ENCODE measurements at places on chromosomes 5 and 9. TPM values are rescaled to one million over a fixed set of nuclear protein-coding genes. Genes with fewer than 3 reads are reported as not detected.

Gene TAF11L5
- total RNA-seq = not detected

Gene CARD9
- 5.3 TPM for total RNA-seq

- peak overlapping the region; percentile 77 for H3K4me3 ChIP-seq
- H3K36me3 ChIP-seq = no peaks in the 10 kb centered on the region
- DNase-seq = peak; percentile 88
These were observed 16.2 kb downstream of the TRIM7 start for GRCh38 chr5:181188700-181189362.

DNA sequence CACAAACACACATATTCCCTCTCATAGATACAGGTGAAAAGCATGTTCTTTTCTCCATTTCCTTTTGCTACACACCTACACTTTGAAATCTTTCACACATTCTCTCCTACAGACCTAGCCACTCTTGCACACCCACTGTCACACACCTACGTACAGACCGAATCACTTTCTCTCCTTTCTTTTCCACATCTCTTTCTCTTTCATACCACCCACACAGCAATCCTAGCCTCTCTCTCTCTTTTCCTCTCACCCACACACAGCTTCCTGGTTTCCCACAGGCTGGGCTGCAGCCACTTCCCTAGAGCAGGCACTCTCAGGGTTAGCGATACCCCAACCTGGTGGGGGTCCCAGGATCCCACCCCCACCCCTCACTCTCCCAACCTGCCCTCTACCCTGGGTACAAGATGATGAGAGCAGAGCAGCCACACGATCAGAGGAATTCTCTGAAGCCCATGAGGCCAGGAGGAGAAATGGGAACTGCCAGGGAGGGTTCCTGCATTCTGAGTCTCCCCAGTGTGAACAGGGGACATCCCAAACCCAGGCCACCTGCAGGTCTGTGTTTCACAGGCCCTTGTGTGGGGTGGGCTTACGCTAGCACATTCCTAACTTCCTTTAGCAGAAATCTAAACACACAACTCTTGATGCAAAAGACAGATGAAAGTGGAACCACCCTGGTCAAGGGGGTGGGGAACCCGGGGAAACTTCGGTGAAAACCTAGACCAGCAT lies 17.1 kb upstream of the SYNPO start:
- no peak for DNase-seq
- no peaks in the 10 kb centered on the region for H3K36me3 ChIP-seq

GRCh38 chr9:124210697-124211096 lies 47.1 kb upstream of the NEK6 start:
- no peak overlapping the region for H3K27ac ChIP-seq
- no peaks in the 10 kb centered on the region for H3K4me1 ChIP-seq
- H3K4me3 ChIP-seq = no peak overlapping the region
- H3K27me3 ChIP-seq = no peaks in the 10 kb centered on the region
- no peak for DNase-seq
- no peaks in the 10 kb centered on the region for H3K36me3 ChIP-seq

- no peak for DNase-seq
- no peak overlapping the region for H3K4me3 ChIP-seq
- H3K36me3 ChIP-seq = no peaks in the 10 kb centered on the region
These were observed 201.3 kb downstream of the HSD17B3 start for GRCh38 chr9:96100385-96101300.

DNA sequence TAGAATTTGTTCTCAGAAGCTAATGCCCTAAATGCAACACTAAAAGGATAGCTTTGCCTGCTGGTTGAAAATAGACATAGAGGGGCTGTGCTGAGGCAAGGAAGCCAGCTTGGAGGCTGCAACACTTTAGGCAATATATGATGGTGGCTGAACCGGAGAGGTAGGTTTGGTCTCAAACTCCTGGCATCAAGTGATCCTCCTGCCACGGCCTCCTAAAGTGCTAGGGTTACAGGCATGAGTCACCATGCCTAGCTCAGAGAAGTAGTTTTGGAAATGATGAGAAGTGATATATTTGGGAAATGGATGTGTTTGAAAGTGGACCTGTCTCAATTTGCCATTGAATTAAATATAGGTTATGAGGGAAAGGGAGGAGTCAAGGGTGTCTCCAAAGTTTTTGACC lies 10.0 kb downstream of the DUSP1 start:
- no peaks in the 10 kb centered on the region for H3K27me3 ChIP-seq
- H3K4me3 ChIP-seq = no peak overlapping the region
- no peak overlapping the region for H3K27ac ChIP-seq
- H3K36me3 ChIP-seq = no peaks in the 10 kb centered on the region
- no peak for DNase-seq
- peaks cover 5% of the 10 kb centered on the region for H3K4me1 ChIP-seq

GRCh38 chr9:21001581-21001980 lies 29.9 kb downstream of the HACD4 start:
- H3K27ac ChIP-seq = no peak overlapping the region
- DNase-seq = no peak

DNA sequence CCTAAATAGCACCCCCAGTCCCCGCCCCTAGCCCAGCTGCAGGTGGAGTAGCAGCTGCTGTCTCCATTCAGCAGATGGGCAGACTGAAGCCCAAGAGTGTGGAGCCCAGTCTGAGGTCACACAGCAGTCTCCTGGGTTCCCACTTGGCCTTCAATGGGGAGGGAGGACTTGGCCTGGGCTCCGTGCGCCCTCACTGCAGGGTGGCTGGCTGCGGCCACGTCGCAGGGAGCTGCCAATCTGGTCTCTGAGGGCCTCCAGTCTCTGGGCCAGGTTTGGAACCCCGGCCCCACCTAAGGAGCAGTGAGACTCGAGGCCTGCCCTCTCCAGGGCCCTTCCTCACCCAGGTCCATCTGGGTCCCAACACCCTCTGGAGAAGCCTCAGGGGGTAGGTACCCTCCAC lies 7.4 kb downstream of the KIF12 start:
- no peak overlapping the region for H3K4me3 ChIP-seq
- no peak overlapping the region for H3K27ac ChIP-seq
- no peaks in the 10 kb centered on the region for H3K4me1 ChIP-seq
- peaks cover 8% of the 10 kb centered on the region for H3K36me3 ChIP-seq

Measured in liver (tissue), 10 donors.